ENCODE measurements at places on chromosomes 13 and 19. TPM values are rescaled to one million over a fixed set of nuclear protein-coding genes. Genes with fewer than 3 reads are reported as not detected.

The ZNF543 gene
- total RNA-seq, result 1.3 TPM

The SIGLEC6 gene
- not detected for total RNA-seq

The C19orf38 gene
- not detected for total RNA-seq

The WDR62 gene
- total RNA-seq, result 27.8 TPM

The ZFR2 gene
- total RNA-seq, result not detected

The TMEM238 gene
- total RNA-seq, result 14.6 TPM

The BLVRB gene
- total RNA-seq, result 320 TPM

The COL5A3 gene
- 3.6 TPM for total RNA-seq

The ZNF507 gene
- 11.5 TPM for total RNA-seq

The FCER2 gene
- not detected for total RNA-seq

The POLR1G gene
- total RNA-seq, result 50.9 TPM

The GDF15 gene
- total RNA-seq, result 30.4 TPM

The ZNF431 gene
- 2.9 TPM for total RNA-seq

The FOXO1 gene
- 3.6 TPM for total RNA-seq

The LILRB2 gene
- total RNA-seq, result 0.14 TPM

The PRR22 gene
- 2.5 TPM for total RNA-seq

The GTF3A gene
- total RNA-seq, result 102 TPM

The SPTBN4 gene
- 0.70 TPM for total RNA-seq

The CNFN gene
- total RNA-seq, result 35.4 TPM

The TMPRSS9 gene
- total RNA-seq, result not detected

The DKKL1 gene
- total RNA-seq, result 0.80 TPM

The KIR3DL2 gene
- not detected for total RNA-seq

The PALM3 gene
- 1.4 TPM for total RNA-seq

The SERPINE3 gene
- not detected for total RNA-seq

The PGLYRP1 gene
- not detected for total RNA-seq

The PEAK3 gene
- not detected for total RNA-seq

Data from A549 treated with ZK216348 at 1 μM for 4 hours (cell line).